Frontal cortex (tissue), 4 donors: ENCODE measurements at places on chromosomes 12 and 14.
A peak's percentile ranks its signal among the peaks of the same experiment; 100 is the strongest.

DNA sequence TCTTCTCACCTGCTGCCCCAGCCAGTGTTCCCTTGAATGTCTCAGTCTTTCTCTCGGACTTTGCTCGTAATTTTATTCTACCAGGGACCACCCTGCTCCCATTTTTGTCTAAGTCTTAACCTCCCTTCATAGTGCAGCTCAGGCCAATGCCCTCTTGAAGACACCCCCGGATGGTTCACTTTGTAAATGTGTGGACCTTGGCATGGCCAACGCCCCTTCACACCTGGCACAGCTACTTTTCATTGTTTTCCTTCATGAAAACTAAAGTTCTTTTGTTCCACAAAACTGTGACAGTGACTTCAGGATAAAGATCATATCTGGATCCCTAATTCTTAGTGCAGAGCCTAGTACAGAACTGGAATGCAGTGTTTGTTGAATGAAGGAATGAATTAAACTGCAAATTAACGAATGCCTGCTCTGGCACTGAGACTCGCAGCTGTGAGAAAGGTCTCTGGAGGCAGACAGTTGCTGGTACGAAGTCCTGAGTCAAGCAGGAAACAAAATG, 3.5 kb upstream of the RNASE4 start:
- peak; percentile 54 for DNase-seq

- no peak for DNase-seq
Observed at GRCh38 chr14:99383472-99384449, 96.9 kb downstream of the SETD3 start.

DNA sequence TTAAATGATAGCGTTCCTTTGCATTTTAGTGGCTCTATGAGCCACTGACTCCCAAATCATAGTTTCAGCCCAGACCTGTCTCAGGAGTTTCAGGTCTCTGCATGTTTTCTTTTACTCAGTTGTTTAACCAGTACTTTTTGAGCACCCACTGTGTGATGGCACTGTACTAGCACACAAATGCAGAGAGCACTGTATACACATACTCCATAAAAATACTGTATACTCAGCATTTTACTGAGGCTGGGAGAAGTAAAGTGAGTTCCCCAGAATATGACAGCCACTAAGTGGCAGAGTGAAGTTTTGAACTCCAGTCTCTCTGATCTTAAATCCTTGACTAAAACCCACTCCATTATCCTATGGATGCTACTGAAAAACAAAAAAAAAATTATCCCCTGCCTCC, 76.0 kb upstream of the HSPB8 start:
- no peak for DNase-seq

- no peak for DNase-seq
Observed at GRCh38 chr12:42442888-42443287, 116.9 kb downstream of the PPHLN1 start.

- no peak for DNase-seq
Observed at GRCh38 chr12:107337346-107338095, 244.2 kb upstream of the CRY1 start.

- no peak for DNase-seq
Observed at GRCh38 chr12:131047789-131048610, 94.3 kb downstream of the ADGRD1 start.

DNA sequence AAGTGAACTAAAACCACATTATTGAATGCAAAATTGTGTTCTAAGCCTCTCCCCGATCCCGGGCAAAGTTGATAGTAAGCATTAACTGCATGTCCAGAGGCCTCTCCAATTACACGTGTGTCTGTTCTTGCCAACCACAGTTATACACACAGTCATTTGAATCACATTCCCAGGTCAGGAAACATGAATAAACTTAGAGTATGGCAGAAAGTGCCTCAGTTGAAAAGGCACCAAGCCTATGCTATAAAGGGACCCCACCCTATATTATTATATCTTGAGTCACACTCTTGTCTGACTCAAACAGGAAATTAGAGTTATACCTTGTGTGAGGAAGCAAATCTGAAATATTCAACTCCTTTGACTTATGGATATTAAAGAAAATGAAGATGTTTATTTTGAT, 128.3 kb upstream of the STXBP6 start:
- DNase-seq: no peak

DNA sequence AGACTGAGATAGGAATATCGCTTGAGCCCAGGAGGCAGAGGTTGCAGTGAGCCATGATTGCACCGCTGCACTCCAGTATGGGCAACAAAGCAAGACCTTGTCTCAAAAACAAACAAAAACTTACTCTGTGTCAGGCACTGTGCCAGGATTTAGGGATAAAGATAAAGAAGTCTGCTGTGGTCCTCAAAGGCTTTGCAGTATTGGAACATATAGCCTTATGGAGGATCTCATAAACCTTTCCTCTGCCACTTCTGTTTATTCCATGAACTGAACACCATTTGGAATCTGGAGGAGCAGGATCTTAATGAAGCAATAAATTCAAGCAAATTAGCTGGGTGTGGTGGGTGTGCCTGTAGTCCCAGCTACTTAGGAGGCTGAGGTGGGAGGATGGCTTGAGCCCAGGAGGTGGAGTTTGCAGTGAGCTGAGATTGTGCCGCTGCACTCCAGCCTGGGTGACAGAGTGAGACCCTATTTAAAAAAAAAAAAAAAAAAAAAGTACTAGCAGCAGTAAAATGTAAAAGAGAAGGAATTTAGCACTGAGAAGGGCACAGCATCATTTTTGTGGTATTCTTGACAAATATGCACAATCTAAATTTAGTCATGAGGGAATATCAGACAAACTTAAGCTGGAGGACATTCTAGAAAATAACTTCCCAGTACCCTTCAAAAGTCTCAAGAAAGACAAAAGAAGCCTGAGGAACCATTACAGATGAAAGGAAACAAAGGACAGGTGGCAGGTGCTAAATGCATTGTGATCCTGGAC, 27.1 kb downstream of the BMAL2 start:
- no peak for DNase-seq

DNA sequence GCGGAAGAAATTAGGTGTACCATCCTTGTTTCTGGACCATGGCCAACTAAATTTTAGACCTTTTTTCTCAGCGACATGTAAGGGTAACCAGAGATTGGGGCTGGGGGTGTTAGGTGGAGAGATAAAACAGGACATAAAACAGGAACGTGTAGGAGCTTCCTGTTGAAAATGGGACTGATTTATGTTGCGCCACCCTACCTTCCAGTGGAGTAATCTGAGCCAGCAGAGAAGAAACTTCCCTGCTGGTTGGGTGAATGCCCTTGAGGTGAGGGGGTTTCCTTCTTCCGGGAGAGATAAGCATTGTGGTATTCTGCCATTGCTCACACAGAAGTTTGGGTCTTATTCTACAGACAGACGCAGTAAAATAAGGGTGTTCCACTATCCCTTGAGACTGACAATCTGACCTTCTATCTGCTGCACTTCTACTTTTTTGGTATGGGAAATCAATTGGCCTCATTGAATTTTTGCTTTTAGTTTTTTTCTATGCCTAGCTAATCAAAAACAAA, 417.6 kb downstream of the PCNX1 start:
- DNase-seq: no peak

DNA sequence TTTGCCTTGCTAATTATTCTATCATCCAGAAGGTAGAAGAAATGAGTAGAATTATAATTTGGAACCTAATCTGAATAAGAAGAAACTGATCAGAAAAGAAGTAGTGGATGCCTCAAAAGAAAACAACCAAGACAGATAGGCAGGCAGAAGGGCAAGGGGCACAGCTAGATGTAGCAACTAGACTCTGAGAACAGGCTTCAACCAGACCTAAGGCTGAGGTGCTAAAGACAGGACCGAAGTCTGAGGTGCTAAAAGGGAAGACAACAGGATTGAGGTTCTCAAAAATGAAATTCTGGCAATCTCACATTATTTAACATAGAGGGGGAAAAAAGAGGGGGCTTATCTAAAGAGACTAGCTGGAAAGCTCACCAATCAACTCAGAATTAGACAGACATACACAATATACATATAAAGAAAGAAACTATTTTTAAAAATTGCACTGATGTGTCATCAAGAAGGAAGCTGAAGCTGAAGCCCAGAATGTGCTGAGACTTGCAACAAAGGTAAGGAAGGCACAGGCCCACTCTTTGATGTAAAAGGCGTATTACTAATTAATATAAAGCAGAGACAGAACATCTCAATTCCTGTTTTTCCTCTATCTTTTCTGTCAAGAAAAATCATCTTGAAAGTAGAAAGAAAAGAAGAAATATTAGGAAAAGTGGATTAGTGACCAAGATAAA, 43.8 kb upstream of the CSRNP2 start:
- no peak for DNase-seq

DNA sequence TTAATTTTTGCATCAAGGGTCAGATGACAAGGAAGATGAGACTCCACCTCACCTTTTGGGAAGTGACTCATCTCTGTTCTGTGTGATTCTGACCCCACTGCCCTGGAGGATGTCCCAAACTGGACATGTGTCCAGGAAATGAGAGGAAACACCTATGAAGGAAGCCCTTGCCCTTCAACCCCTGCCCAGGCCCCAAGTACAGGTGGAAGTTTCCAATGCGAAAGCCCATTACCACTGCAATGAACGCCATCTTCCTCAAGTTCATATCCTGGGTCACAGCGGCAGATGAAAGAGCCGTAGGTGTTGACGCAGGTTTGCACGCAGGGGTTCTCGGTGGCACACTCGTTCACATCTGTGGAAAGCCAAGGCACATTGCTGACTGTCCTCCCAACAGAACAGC, 19.6 kb upstream of the TC2N start:
- DNase-seq: no peak

GRCh38 chr12:101368016-101368415, 39.6 kb downstream of the ARL1 start:
- DNase-seq: no peak

GRCh38 chr12:24560831-24561271, 388.1 kb downstream of the BCAT1 start:
- peak; percentile 25 for DNase-seq

DNA sequence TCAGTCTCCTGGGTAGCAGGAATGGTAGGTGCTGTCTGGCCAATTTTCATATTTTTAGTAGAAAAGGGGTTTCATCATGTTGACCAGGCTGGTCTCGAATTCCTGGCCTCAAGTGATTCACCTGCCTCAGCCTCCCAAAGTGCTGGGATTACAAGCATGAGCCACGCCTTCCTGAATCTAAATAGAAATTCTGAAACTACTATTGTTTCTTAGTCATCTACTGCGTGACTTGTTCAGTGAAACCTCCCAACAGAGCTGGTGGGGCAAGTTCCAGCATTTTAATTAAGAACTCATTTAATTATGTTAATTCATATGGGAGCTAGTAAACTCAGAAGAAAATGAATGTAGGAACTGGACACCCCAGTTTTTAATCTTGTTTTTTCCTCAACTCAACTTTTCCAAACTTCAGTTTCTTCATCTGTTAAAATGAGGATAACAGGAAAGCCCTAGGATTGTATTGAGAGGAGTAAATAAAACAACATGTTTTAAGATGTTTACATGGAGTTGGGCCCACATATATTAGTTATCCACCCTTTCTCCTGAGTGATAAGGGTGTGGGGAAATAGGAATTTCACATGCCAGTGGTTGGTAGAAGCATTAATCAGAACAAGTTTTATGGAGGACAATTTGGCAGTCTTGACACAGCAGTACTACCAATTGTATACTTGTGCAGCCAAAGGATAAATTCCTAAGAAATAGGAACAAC, 335.8 kb upstream of the E2F7 start:
- DNase-seq: no peak

DNA sequence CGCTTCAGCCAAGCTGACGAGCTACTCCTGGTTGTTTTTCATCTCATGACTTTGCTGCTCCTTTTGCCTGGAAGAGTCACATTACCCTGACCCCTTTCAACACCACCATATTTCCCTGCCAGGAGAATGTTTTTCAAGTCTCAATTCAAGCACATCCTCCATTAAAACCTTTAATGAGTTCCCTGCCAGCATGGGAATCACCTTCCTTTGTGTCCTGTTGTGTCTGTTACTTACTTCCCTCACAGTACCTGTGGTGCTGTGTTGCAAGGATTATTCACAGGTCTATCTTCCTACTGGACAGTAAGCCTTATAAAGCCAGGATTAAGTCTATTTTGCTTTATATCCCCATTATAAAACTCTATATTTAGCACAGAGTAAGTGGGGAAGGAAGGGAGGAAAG, 13.6 kb upstream of the SLC35F4 start:
- no peak for DNase-seq

DNA sequence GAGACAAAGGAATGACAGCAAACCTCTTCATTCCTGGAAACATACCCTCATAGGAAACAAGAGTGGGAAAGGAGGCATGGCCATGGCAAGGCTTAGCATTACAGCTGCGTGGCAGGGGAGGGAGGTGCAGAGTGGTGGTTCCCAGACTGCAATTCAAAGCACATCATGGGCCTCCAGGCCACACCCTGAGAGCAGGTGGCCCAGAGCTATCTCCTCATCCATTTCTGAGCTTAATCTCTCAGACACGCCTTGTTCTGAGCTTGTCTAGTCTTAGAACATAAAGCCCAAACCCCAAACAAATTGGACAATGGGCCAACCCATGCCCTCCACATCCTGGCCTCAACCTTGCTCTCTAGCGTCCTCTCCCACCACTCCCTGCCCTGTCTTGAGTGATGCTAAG, 5.9 kb upstream of the KRT3 start:
- no peak for DNase-seq

GRCh38 chr12:97275728-97276590, 186.6 kb upstream of the RMST start:
- no peak for DNase-seq

DNA sequence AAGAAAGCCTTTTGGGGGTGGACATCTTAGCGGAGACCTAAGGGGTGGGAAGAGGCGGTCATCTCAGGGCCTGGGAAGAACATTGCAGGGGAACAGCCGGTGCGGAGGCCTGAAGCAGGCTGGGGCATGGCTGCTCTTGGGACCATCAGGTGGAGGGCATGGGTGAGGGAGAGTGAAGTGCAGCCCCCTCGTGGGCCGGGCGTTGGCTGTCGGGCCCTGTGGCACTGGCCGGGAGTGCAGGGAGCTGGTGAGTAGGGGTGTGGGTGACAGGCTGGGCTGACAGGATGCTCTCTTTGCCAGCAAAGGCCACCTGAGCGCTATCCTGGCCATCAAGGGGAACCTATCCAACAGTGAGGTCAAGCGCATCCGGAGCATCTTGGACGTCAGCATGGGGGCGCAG, 11.7 kb downstream of the TNFAIP2 start:
- no peak for DNase-seq

GRCh38 chr12:46918631-46919030, 92.8 kb upstream of the SLC38A4 start:
- DNase-seq: no peak

DNA sequence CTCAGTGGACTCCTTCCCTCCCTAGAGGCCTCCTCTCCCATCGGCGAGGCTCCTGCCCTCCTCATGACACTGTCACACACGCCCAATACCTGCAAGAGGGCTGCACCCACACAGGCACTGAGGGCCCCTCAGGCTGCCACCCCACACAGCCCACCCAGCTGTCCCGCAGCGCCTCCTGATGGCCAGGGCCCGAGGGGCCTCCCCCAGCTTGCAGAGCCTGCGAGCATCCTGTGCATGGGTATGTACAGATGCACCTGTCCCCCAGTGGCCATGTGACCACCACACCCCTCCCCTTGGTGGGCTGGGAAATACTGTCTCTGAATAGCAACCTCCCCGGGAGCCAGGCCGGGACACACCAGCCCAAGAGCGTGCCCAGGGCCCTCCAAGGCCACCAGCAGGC, 19.0 kb upstream of the NUDT14 start:
- DNase-seq: no peak

- DNase-seq: no peak
Observed at GRCh38 chr12:59886131-59886733, 290.4 kb downstream of the SLC16A7 start.
